ENCODE measurements at places on chromosomes 3 and 15.

GRCh38 chr15:55253580-55253979 is 36.0 kb downstream of the RAB27A start:
- DNase-seq: peak; percentile 65

- DNase-seq: no peak
Observed at GRCh38 chr15:73568564-73569280, 64.5 kb downstream of the NPTN start.

DNA sequence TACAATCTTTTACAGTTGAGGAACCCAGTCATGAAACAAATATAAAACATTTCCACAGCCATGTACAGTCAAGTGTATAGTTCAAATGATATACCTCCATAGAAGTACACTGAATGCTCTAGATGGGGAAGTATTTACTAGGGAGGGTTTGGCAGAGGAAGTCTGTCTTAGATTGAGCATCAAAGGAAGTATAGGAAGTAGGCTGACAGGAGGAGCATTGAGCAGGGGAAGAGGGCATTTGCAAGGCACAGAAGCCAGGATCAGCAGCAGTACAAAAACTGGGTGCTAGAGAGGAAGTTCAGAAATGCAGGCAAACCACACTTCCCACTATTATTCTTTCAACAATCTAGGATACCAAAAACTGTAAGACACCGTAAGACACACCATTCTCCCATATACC is 122.6 kb downstream of the ANO10 start:
- no peak for DNase-seq

DNA sequence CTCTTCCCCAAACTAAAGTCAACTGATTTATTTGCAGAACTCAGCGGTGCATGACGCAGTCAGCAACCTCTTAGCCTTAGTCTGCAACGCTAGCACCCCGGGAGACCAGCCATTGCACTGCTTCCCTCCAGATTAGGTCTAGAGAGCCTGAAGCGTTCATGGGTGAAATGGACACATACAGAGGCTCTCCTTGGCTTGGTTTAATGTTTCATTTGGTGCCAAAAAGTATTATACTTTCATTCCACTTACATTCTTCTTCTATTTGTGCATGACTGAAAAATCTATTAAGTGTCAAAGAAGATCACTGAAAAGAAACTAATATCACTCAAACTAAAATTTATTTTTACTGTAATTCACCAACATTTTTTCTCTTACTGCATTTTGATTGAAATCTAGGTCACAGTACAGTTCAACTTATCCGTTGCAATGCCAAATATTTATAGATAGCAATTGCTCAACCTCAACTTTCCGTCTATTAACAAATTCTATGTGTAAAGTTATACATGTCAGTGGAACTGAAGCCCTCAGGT is 116.2 kb downstream of the ROBO1 start:
- DNase-seq: peak; percentile 1

Measured in epithelial cell of esophagus (primary cell).